ENCODE measurements at places on chromosomes 12 and 14.

DNA sequence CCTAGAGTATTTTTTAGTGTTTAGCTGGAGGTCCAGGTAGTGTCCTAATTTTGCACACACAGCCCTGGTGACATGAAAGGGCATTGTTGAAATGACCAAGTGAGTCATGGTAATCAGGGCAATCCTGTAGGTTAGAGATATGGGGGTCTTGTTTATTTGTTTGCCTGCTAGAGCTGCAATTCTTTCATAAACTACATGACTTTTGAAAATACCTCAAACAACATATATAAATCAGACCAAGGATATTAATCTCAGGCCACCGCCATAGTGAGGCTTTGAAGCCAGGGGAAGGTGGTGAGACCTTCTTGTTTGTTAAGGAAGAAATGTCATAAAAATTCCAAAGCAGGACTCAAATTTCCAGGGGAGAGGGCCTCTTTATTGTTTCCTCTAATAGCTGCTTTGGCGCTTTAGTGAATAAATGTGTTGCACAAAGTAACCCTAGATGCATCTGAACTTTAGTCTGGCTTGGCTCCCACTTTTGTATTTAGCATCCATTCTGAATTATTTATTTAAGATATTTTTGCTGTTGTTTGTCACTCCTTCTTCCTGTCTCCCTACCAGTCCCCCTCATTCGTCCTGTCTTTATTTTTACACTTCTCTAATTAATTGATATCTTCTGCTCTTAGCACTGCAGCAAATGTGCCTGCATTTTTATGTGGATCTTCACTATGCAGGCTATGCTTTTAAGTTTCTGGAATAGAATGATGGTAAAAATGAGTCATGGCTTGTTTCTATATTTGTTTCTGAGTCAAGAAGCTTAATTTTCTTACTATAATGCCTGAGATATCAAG, 430.3 kb downstream of the RAD51B start:
- DNase-seq = no peak

DNA sequence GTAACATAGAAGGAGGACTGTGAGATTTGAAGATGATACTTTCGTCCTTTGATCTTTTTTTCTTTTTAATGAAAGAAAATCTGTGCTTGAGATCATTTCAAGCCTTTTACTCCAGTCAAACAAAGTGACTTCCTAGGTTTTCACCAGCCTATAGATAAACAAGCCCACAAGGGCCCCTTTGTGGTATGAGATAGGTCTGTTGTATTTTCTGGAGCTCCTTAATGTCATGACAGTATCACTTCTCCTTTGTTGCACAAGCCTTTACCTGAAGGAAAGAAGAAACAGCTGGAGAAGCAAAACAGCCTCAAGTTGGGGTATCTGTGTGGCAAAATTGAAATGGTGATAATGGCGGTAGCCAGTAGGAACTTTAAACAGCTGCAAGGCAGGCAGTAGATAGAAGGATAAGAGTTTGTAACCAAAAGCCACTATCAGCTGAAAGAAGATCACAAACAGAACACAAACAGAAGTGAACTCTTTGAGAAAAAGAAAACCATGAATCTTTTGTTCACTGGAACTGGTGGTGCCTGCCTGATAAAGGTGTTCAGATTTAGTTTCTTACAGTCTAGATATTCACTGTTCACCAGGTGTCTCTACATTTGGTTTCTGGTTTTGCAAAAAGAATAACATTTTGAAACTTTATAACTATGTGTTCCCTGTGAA, 96.8 kb downstream of the LGR5 start:
- peak; percentile 16 for DNase-seq

GRCh38 chr14:51484485-51484884, 167.2 kb upstream of the FRMD6 start:
- no peak for DNase-seq

DNA sequence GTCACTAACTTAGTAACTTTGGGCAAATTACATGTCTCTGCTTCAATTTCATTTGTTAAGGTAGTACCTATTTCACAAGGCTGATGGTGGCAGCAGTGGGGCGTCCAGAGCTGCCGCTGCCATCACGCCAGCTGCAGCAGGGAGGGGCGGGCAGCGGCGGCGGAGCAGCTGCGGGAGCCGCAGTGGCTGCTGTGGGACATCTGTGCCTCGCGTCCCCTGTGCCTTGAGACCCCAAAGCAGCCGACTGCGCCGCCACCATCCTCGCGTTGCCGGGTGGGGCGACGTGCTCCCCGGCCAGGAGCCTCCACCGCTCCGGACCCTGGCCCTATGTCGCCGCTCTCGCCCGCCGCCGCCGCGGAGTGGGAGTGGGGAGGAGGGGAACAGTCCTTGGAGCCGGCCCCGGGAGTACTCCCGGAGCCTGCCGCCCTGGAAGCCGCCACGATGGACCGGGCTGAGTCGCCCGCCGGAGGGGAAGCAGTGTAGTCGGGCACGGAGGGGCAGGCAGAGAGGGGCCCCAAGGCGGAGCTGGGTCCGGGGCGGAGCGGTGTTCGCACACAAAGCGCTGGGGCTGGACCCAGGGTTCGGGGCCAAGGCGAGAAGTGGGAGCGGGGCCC, 51.4 kb downstream of the A2M start:
- no peak for DNase-seq

- DNase-seq = no peak
Observed at GRCh38 chr12:106123551-106124081, 15.1 kb downstream of the NUAK1 start.

- no peak for DNase-seq
Observed at GRCh38 chr12:67758119-67758518, 109.6 kb downstream of the DYRK2 start.

- DNase-seq = no peak
Observed at GRCh38 chr14:76104802-76105355, 46.8 kb upstream of the GPATCH2L start.

DNA sequence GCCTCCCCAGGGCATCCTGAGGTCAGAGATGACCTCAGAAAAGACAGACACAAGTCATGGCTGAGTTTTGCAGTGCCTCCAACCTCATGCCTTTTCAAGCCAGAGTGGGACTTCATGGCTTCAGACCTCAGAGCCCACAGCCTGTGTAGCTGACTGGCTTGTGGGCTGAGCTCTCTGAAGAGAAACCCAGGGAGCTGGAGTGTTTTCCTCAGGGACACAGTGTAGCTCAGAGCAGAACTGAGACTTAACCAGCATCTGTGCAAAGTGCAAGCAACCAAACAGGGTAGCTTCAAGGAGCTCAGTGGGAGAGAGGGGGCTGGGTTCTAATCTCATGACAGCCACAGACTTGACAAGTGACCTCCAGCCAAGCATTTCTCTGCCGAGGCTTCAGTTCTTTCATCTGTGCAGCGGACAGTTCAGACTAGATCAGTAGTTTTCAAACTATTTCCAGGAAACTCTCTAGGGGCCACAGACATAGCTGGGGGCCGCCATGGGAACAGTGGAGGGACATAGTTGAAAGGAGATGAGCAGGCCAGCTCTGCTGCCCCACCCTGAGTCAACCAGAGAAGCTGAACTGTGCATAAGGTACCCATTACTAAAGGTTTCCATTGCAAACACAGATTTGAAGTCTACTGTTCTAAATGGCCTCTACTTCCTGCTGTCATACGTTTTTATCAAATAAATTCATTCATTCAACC, 80.0 kb downstream of the LGMN start:
- no peak for DNase-seq

DNA sequence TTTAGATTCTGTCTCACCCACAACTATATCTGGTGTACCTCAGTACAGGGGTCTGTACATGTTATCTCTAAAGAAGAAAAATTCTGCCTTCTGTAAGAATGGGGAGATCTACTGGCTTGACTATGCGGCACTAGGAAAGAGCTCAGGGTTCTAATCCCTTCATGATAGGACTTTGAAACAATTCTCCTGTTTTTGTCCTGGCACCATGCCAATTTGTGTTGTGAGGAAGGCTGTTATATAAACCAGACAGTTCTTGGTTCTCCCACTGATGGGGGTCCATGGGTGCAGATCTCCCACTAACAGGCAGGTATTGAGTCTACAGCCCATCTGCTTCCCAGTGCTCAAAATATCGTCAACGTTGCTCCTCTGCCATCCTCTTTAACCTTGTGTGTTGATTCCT, 883.7 kb downstream of the GALC start:
- DNase-seq = no peak

- no peak for DNase-seq
Observed at GRCh38 chr12:56107242-56107641, 2.9 kb downstream of the PA2G4 start.

DNA sequence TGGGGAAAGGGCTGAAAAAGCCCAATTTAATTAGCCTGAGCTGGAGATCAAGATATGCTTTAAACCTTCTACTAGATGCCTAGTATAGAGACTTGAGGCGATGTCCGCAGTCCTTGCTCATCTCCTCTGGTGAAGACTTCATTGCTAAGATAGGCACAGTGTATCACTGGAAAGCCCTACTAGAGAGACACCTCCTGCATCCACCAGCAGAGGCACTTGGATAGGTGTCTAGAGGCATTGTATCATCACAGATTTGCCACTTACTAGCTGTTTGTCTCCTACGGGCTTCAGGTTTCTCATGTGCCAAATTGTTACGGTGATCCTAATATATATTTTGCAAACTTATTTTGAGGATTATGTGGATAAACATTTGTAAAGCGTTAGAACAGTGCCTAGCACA, 1048.5 kb downstream of the GALC start:
- no peak for DNase-seq

GRCh38 chr12:19129122-19129485, 429 bp upstream of the PLEKHA5 start:
- no peak for DNase-seq

DNA sequence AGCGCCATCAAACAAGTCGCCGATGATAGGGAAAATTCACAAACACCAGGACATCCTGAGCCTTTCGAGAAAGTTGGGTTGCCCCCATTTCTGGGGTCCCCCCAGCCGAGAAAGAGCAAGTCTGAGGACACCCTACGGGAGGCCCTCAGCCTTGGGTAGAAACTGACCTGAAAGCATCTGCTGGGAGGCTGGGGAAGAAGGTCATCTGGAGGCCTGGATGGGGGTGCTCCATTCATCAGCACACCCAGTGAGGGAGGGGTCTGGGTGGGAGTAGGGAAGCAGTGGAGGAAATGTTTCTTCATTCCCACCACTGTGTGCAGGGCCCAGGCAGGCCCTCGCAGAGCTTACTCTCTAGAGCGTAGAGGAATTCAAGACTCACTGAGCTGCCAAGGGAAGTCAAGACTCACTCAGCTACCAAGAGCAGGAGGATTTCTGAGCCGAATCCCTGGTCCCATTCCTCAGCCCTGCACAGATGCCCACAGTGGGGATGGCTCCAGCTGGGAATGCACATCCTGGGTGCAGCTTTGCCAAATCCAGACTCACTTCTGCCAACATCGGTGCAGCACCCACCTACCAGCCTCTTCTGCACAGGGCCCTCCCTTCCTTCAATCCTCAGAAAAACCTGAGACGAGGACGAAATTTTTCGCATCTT, 38.1 kb downstream of the DIO3 start:
- DNase-seq = no peak

DNA sequence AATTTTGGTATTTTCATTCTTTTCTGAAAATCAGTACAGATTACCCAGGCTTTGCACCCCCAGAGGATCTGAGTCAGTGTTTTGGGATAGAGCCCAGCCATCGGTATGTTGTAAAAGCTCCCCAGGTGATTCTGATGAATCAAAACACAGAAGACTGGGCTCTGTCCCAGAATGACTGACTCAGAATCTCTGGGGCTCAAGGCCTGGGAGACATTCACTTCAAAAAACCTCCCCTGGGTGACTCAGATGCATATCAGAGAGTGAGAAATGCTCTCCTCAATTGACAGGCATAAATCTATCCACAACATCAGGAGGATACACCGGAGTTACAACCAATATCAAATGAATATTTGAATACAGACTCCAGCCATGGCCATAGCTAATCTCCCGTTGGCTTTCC, 32.6 kb downstream of the SLC35F4 start:
- no peak for DNase-seq

- no peak for DNase-seq
Observed at GRCh38 chr14:67547224-67547780, 14.2 kb downstream of the PLEKHH1 start.

DNA sequence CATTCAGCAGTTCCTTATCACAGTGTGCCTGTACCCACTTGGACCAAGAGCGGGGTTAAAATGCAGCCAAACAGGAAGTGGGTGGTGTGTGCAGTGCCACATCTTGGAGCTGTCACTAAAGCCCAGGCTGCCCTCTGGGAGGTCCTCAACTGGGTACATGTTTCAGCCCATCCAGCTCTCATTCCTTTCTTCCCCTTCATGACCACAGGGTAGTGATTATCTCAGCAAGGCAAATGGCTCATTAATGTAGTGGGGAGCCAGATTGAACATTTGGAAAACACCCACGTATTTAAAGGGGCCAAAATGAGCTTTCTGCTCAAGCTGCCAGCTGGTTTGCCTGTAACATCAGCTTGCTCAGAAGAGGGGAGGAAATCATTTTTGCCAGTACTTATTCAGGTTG, 210.8 kb upstream of the BTG1 start:
- no peak for DNase-seq

- no peak for DNase-seq
Observed at GRCh38 chr14:59356312-59356711, 108.9 kb downstream of the GPR135 start.

- no peak for DNase-seq
Observed at GRCh38 chr12:57889500-57889989, 43.0 kb upstream of the CTDSP2 start.

DNA sequence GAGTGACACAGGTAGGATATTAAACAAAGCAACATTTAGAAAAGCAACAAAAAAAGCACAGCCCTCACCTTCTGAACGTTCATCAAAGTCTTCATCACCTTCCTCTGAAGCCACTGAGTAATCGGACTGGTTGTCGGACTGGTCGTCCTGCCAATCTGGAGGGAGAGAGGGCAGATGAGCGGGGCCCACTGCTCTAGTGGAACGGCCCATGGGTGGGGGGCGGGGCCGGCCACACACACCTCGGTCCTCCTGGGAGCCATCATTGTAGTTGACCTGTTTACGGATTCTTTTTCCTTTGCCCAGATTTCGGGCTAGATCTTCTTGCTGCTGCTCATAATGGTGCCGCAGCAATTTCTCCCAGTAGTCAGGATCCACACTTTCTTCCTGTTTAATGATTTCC, 14.9 kb upstream of the NOP2 start:
- DNase-seq = no peak

GRCh38 chr14:48937541-48938195, 648.5 kb downstream of the RPS29 start:
- DNase-seq = no peak

DNA sequence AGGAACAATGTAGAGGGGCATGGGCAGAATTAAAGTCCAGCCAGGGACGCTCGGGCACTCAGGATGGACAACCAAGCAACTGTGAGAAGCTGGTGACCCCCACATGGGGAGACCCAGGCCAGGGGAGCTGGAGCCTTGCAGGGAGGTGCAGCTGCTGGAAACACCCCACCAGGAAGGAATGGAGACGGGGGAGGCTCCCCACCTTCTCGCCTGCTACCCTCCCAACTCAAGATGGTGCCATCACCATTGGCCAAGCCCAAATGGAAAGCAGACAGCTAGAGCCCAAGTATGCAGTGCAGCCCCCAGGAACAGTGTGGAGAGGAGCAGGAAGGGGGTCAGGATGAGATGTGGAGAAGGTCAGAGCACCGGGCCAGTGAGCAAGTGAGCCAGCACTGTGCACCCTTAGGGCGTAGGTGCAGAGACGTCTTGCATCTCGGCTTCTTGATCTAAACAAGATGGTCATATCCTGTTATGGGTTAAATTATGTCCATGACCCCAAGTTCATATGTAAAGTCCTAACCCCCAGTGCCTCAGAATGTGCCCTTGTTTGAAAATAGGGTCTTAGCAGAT, 159.5 kb downstream of the RIMBP2 start:
- DNase-seq = no peak

GRCh38 chr12:111436811-111437210, 31.1 kb downstream of the SH2B3 start:
- DNase-seq = no peak
